Stimulated activated CD8-positive, alpha-beta memory T cell treated with anti-CD3 and anti-CD28 coated beads, Interleukin-4, amount 100 ng/mL, for 24 hours (primary cell): ENCODE measurements at places on chromosomes 4 and X.

DNA sequence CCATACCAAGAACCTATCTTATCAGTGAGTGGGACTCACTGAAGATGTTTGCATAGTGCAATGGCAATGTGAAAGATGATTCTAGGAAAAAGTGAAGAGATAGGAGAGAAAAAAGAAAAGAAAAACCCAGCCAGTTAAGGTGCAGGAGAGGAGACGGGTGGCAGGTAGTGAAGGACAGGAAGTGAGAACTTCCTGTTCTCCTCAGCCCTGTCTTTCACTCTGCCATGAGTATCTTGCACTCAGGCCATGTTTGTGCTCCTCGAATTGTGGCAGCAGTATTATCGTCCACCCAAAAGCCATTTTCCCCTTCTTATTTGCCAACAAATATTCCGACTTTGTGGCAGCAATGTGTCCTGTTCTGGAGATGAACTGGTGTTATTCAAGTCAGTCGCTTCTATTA is 8.6 kb upstream of the ENPEP start:
- DNase-seq: no peak

DNA sequence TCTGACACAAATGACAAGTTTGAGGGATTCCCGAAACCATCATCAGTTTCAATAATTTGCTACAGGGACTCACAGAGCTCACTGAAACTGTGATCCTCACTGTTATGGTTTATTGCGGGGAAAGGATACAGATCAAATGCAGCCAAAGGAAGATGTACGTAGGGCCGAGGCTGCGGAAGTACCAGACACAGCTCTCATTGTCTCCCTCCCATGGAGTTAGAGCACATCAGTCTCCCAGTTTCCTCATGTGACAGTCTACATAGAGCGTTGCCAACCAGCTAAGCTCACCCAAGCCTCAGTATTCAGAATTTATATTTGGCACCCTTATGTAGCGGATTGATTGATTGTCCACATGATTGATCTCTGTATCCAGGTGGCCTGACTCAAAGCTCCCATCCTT is 137.8 kb upstream of the TENM3 start:
- DNase-seq: no peak

DNA sequence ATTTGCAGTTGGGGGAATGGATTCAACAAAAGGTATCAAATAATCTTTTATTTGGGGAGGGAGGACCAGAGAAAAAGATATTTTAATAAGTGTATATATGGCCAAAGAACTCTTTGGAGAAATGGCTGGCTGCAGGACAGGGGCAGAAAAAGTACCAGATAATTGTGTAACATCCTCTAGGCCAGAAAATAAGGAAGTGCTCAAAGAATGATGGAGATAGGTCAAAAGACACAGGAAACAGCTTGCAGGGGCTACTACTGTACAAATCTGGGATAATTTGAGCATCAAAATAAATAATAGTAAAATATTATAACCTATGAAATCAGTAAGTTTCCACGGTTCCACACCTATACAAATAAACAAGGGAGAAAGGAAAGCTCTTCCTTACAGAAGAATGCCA is 34.8 kb downstream of the KLHL5 start:
- DNase-seq: no peak

GRCh38 chrX:2450681-2451080 is 50.1 kb downstream of the DHRSX start:
- DNase-seq: no peak

GRCh38 chr4:3118312-3118711 is 43.8 kb downstream of the HTT start:
- no peak for DNase-seq

GRCh38 chr4:118769161-118769560 is 66.8 kb downstream of the SEC24D start:
- DNase-seq: no peak

DNA sequence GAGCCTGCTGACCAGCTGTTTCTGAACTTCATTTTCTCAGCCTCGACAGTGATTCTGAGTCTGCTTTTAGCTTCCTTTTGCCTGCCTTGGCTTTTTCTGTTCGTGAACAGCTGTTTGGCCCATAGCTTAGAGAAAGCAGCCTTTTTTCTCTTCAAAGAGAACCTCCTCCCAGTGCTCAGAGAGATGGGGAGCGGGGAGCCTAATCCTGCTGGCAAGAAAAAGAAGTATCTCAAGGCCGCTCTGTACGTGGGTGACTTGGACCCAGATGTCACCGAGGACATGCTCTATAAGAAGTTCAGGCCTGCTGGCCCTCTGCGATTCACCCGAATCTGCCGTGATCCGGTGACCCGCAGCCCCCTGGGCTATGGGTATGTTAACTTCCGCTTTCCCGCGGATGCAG is 756 bp downstream of the PABPC5 start:
- no peak for DNase-seq

GRCh38 chr4:72558655-72559054 is 10.4 kb downstream of the ADAMTS3 start:
- DNase-seq: no peak

GRCh38 chr4:36213977-36214376 is 30.3 kb downstream of the ARAP2 start:
- no peak for DNase-seq

DNA sequence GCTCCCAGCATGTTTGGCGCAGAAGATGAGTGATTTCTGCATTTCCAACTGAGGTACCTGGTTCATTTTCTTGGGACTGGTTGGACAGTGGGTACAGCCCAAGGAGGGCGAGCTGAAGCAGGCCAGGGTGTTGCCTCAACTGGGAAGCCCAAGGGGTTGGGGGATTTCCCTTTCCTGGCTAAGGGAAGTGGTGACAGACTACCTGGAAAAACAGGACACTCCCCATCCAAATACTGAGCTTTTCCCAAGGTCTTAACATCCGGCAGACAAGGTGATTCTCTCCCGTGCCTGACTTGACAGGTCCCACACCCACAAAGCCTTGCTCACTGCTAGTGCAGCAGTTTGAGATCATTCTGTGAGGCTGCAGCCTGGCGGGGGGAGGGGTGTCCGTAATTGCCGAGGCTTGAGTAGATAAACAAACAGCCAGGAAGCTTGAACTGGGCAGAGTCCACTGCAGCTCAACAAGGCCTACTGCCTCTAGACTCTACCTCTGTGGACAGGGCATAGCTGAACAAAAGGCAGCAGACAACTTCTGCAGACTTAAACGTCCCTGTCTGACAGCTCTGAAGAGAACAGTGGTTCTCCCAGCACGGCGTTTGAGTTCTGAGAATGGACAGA is 307.7 kb upstream of the ARSJ start:
- DNase-seq: no peak

DNA sequence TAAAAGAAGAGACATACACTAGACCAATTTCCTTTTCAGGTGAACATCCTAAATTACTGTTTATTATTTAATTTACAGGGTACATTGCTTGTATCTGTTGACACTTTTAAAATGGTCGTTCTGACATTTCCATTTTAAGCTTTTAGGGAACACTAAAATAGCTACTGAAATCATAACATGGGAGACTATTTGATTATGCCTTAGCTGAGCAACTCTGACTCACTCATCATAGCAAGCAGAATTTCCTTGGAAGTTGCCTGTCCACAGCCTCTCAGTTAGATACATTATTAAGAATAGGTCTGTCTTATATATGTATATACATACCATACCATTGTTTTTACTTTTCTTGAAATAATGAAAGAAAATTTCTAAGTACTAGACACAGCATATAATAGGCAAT is 22.0 kb downstream of the GUCY1B1 start:
- DNase-seq: no peak

- DNase-seq: no peak
These were observed 217.3 kb upstream of the TAPT1 start for GRCh38 chr4:16443504-16444088.

GRCh38 chrX:150459196-150459595 is 96.1 kb downstream of the MAMLD1 start:
- no peak for DNase-seq

GRCh38 chr4:176149680-176150355 is 45.6 kb downstream of the SPATA4 start:
- DNase-seq: no peak

- no peak for DNase-seq
These were observed 22.0 kb downstream of the DNAAF6 start for GRCh38 chrX:107228486-107228819.

DNA sequence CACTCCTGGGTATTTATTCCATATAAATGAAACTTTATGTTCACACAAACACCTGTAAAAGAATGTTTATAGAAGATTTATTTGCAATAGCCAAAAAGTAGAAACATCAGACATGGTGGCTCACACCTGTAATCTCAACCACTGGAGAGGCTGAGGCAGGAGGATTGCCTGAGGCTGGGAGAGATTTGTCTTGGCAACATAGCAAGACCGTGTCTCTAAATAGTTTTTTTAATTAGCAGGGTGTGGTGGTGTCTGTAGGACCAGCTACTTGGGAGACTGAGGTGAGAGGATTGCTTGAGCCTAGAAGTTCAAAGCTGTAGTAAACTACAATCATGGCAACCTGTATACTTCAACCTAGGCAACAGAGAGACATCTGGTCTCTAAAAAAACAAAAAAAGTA is 27.7 kb upstream of the NFKB1 start:
- no peak for DNase-seq

DNA sequence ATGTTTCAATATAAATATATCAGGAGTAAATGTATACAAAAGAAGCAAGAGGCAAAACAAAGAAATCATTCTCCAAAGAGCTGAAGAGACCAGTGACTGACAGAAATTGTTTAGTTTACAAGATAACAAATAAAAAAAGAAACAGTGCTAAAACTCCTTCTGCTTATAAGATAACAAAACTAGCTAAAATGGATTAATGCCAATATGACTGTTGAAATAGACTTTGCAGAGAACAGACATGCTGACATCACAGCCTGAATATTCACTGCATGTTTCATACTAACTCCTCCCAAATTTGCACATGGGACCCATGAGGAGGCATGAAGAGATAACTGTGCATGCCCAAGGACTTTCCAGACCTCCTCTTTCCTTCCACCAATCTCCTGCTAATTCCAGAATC is 6.2 kb upstream of the GABRA4 start:
- DNase-seq: no peak

DNA sequence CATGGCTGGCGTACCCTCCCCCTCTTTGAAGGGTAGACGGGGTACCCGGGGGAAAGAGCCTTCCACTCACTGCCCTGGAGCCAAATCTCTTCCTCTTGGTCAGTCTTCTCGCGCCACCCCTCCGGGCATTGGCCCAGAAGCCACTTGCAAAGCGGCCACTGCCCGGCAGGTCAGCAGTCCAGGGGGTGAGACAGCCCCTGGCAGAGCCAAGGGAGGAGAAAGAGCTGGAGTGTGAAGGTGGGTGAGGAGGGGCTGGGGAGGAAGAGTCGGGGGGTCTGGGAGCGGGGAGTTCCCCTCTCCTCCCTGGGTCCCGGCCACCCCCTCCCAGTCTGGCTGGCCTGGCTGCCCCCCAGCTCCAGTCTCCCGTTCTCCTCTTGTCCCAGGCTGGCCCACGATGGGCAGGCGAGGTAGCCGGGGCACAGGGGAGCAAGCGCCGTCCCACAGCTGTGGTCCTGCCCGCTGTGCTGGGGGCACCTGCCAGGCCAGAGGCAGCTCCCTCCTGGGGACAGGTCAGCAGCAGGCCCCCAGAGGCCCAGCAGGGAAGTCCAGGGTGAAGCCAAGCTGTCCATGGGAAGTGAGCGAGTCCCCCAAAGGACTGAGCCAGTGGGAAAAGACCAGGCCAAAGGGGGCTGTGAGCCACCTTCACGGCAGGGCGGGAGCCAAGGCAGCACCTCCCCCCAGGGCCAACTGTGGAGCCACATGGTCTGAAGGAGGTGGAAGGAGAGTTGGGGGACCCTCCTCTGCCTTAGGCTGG is 21.6 kb upstream of the DUSP9 start:
- DNase-seq: no peak

DNA sequence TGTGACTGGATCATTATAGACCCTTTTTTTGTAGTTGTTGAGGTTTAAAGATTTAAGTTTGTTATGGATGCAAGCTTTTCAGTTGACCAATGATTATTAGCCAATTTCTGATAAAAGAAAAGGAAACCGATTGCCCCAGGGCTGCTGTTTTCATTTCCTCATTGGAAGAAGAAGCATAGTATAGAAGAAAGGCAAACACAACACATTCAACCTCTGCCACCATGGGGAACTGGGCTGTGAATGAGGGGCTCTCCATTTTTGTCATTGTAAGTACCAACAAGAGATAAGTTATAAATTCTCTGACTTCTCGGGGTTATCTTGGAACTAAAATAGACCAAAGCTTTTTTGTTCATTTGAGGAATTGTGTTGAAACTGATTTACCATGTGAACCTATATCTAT is at the start of gene CYBB:
Gene CYBB, plus strand, starts transcription at position 203 of the 400 bp plus-strand sequence. Its CDS starts 19 bp downstream, at position 222.
- DNase-seq: no peak

DNA sequence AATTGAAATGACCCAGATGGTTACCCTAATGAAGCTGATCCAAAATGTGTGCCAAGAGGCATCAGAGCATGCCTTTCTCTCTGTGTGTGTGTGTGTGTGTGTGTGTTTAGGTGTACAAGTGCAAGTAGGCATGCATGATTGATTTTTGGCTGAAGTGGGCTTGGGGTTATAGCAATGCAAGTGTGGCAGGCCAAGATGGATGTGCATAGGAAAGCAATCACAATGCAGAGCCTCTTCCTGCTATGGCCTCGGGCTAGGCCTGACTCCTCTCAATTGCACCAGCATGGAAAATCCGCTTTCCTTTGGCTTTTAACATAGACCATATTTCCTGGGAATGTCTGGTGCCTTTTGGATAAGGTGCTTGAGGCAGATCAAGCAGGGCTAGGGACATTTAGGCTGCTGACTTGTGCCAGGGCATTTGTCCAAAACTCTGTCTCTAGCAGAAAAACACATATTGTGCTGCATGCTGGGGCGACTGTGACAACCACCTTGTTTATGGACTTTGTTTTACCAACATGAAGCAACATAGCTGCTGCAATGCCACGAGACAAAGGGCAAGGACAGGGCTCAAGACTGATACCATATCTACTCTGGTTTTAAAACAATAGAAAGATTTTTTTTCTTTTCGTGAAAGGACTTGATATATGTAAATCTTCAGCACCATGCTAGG is 395.7 kb downstream of the RAPGEF2 start:
- no peak for DNase-seq

DNA sequence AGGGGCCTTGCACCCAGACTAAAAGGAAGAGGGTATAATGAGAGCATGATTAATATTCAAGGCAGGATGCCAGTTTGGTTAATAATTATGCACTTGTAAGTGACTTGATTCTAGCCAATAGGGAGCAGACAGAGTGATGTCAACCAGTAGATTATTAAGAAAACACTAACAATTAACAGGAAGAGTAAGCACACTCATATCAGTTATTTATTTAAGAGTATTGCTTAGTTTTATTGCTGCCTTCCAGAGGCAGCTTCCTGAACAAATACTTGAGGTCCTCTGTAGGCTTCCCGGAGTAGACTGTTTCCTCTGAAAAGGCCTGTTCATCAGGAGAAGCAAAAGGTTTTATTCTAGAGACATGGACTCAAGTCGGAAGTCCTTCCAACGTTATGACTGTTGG is 129.1 kb upstream of the AFF2 start:
- no peak for DNase-seq

- no peak for DNase-seq
These were observed 3.9 kb upstream of the CXCL13 start for GRCh38 chr4:77601614-77602187.

GRCh38 chr4:337143-337931 is at the start of gene ZNF141:
Gene ZNF141 (plus strand): TSS chr4:337814. CDS start chr4:337984, 170 bp downstream.
- peak; percentile 86 for DNase-seq

GRCh38 chr4:119299260-119299671 is 22.7 kb downstream of the FABP2 start:
- no peak for DNase-seq
